ENCODE measurements at places on chromosomes 4 and X.

DNA sequence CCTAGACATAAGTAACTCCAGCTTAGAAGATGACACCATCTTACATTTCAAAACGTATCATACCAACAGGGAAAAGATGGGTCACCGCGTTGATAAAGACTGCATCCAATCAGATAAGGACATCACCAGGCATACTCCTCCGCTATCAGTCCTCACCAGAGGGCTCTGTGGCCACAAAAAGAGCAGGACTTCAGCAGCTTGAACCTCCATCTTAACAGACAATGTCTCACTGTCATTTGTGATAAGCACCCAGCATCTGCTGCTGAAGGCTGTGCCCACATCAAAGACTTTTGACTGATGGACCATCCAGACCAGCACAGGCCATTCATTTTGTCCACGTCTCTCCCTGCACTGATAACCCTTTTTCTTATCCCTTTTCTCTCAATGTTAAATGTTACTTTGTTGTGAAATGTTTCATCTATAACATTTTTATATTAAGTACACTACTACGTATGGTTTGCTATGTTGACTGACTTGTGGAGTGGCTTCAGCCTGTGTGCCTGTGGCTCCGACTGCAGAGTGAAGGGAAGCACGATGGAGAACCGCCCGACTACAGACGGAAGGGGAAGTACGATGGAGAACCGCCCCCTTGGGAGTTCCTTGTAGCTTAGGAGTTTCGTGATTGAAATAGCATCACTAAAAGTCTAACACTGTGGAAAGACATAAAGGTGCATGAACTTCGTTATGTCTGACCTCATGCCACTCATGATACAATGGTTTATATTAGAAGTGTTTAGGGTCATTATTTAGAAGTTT lies 595.4 kb upstream of the AGA start:
- DNase-seq, result no peak

GRCh38 chr4:82362565-82362964 lies 11.2 kb downstream of the HNRNPD start:
- no peak for DNase-seq

- peak; percentile 39 for DNase-seq
These were observed 2.2 kb downstream of the NHS start for GRCh38 chrX:17377091-17377717.

DNA sequence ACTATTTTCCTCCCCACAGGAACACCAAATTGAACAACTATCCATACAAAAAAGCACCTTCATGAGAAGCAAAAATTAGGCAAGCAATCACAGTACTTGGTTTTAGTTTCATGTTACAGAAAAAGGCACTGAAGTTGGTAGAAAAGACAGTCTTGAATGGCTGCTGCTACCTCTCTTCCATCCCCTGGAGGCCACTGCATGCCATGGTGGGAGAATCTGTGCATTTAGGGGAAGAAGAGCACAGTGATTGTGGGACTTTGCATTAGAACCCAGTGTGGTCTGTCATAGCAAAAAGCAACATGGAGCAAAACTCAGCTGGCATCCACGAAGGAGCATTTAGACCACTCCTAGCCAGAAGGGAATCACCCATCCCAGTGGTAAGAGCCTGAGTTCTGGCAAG lies 941.9 kb downstream of the PCDH18 start:
- DNase-seq, result no peak

DNA sequence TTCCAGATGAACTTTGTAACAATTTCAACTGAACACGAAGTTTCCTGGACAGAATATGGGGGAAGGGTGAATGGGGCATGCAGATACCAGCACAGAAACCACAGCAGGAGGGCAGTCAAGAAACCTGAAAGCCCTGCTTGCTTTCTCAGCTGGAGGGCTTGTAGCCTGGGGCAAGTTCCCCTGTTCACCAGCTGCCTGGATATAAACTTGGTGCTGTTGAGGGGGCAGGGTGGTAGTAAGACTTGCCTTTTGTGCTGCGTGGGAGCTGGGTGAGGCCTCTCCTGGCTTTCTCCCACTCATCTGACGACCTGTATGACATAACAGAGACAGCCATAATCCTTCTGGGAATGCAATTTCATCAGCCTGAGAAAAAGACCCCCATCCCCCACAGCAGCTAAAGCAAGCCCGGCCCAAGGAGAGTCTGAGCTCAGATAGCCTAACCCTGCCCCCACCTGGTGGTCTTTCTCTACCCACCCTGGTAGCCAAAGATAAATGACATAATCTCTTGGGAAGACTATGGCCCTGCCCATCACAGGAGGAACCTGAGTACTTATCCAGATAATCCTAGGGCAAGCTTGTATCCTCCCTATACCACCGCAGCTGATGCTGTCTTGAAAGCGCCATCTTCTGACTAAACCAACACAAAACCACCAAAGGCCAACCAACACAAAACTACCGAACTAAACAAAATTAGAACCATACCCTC lies 234.3 kb downstream of the LAS1L start:
- DNase-seq, result no peak

GRCh38 chrX:118495061-118495921 lies at the start of gene DOCK11:
Gene DOCK11 (plus strand): TSS chrX:118495815. CDS start chrX:118495972, 157 bp downstream.
- DNase-seq, result peak; percentile 46

GRCh38 chrX:28177202-28177601 lies 196.0 kb upstream of the DCAF8L1 start:
- no peak for DNase-seq

DNA sequence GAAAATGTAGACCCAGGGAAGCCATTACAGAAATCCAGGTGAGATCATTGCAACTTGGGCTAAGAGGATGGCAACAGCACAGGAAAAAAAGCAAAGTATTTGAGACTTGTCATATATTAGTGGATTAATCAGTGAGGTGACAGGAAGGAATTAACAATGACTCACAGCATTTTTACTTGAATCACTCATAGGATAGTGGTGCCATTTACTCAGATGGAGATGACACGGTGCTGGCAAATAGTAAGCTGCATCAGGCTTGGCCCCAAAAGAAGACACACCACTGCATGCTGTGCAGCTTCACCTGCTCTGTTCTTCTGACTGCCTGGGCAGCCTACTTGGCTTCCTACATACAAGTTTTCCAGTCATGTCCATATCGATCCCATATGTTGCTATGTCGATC lies 144.8 kb downstream of the FRYL start:
- DNase-seq, result peak; percentile 27

DNA sequence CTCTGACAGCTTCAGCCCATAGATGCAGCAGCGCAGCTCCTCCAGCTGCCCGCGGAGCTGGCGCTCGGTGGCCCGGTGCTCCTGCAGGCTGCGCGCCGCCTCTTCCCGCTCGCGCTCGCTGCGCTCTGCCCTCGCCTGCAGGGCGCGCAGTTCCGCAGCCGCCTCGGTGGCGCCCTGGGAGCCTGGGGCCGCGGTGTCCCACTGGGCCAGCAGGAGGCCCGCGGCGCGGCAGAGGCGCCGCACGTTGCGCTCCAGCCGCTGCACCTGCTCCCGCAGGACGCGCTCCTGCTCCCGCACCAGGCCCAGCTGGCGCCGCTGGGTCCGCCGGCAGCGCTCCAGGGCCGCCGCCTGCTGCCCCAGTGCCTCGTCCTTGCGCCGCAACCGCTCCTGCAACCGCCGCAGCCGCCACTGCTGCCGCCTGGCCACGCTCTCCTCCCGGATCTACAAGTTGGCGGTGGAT lies 10.1 kb downstream of the C4orf50 start:
- DNase-seq, result no peak
